ENCODE measurements at places on chromosomes 7 and 10. TPM values are rescaled to one million over a fixed set of nuclear protein-coding genes. Genes with fewer than 3 reads are reported as not detected.

Gene PRKAR2B
- 33.3 TPM for polyA plus RNA-seq

DNA sequence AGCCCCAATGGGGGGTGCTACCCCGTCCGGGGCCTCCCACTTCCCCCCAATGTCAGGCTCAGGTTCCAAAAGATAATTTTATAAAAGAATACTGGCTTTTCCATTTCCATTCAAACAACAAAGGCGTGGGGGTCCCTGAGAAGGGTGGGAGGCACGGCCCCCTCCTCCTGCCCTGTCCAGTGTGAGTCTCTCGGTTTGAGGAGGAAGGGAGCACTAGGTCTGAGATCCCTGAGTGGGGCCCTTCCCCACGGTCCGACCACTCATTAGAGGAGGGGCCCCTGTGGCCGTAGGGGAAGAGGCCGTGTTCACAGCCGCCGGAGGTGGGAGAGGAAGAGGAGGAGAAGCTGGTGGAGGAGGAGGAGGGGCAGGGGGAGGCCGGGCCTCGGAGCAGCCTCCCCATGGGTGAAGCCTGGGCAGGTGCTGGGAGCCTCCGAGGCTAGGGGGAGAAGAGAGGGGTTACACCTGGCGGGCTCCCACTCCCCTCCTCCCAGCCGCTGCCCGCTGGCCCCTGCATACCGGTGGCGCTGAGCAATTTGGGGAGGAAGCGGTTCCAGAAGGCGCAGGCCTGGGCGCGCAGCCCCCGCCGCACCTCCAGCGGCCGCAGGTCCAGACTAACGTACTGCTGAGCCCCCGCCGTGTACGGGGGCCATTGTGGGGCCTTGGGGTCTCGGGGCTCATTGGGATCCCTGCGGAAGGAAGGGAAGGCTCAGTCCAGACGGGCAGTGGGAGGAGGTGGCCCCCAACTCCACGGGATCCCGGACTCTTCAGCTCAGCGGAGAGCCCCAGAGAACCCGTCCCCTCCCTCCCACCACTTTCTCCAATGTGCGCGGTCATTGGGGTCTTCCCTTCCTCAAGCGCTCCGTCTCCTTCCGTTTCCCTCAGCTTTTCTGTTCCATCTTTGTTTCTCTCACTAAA, 1.4 kb upstream of the UFSP1 start:
- DNase-seq, result no peak

Gene AMZ1
- 0.43 TPM for polyA plus RNA-seq

Gene MDFIC
- polyA plus RNA-seq, result 25.7 TPM

DNA sequence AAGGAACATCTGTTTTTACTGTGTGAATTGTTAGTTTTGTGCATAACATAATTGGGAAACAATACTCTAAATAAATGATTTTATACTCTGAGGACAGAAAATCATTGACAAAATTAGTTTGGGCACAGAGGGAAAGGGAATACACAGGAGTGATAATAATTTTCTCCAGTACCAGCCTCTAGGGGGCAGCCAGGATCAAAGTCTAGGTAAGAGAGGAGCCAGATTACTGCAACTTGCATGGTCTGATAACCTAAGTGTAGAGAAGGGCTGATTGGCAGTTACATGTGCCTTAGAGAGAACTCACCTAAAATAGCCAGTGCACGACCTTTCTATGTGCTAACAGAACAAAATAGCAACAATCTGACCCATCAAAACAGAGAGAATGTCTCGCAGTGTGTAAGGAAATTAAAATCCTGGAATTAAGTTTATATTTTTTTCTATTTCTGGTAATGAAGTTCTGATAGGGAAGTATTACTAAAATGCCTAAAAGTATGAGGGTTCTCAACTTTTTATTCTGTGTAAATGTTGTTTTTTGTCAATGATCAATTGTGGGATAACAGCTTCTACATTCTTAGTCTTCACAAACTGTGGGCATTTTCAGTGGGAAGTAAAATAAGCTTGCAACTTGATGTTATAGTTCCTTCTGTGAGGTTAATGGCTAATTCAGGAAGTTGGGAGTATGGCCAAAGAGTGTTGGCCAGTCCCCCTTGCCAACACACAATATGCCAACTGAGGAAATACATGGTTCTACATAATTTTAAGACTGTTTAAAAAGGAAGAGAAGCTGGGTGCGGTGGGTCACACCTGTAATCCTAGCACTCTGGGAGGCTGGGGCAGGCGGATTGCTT, 66.4 kb downstream of the EXOC6 start:
- peak; percentile 20 for DNase-seq

- DNase-seq, result no peak
These were observed 128.8 kb downstream of the BMS1 start for GRCh38 chr10:42911359-42911758.

Gene NUTM2D
- 10.6 TPM for polyA plus RNA-seq

Gene TRPV5
- polyA plus RNA-seq, result 1.6 TPM

- DNase-seq, result peak; percentile 84
These were observed at the start of gene TRIL for GRCh38 chr7:28958235-28958979. TRIL (minus strand) TSS chr7:28958330; CDS start chr7:28958046, 284 bp downstream.

Gene CYP2C9
- 4.8 TPM for polyA plus RNA-seq

Measured in renal pelvis (tissue), 12 donors.